ENCODE measurements at places on chromosomes 6 and 20.

GRCh38 chr6:135555550-135555949, 58.0 kb upstream of the AHI1 start:
- no peak for DNase-seq

- DNase-seq = no peak
These were observed 37.6 kb upstream of the PLCB1 start for GRCh38 chr20:8094415-8094818.

GRCh38 chr6:33163540-33163939, 28.7 kb downstream of the COL11A2 start:
- DNase-seq = no peak

GRCh38 chr6:107740496-107741190, 83.5 kb downstream of the SCML4 start:
- DNase-seq = no peak

DNA sequence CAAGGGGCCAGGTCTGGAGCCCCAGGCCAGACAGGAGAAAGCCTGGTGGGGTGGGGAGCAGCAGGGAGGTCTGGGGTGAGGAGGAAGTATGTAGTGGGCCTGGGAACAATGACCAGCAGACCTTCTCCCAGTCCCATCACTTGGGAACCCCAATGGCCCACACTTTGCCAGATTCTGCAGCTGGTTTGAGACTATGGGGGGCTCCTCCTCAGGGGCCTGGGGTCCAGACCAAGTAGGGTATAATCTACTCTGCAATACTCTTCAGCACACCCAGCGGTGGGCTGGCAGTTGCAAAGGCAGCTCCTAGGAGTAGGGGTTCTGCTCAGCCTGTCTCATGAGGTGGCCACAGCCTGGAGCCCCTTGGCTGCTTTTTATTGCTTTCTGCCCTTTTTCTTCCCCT, 52.8 kb downstream of the NPEPL1 start:
- DNase-seq = no peak

GRCh38 chr6:170052991-170053821, 237.7 kb downstream of the DLL1 start:
- DNase-seq = no peak

GRCh38 chr6:20866036-20866435, 331.8 kb downstream of the CDKAL1 start:
- no peak for DNase-seq

GRCh38 chr6:125207956-125208355, 54.4 kb downstream of the TPD52L1 start:
- no peak for DNase-seq

- no peak for DNase-seq
These were observed 34.2 kb downstream of the PKIG start for GRCh38 chr20:44616604-44616964.

Data from GOT3 (cell line).